NCI-H82 (cell line): ENCODE measurements at places on chromosomes 11 and 22.
A peak's percentile ranks its signal among the peaks of the same experiment; 100 is the strongest.

GRCh38 chr11:66080055-66080817, 10.2 kb downstream of the PACS1 start:
- DNase-seq = no peak

GRCh38 chr11:104529213-104529612, 365.3 kb upstream of the PDGFD start:
- peak; percentile 42 for DNase-seq

- peak; percentile 76 for DNase-seq
These were observed 1.7 kb downstream of the HPX start for GRCh38 chr11:6438979-6439571.

- DNase-seq = no peak
These were observed 29.6 kb upstream of the SNX19 start for GRCh38 chr11:130945896-130946295.

- DNase-seq = no peak
These were observed 941.8 kb downstream of the BRD1 start for GRCh38 chr22:48885919-48886305.

- no peak for DNase-seq
These were observed 136.0 kb upstream of the ARHGAP42 start for GRCh38 chr11:100550912-100551632.

DNA sequence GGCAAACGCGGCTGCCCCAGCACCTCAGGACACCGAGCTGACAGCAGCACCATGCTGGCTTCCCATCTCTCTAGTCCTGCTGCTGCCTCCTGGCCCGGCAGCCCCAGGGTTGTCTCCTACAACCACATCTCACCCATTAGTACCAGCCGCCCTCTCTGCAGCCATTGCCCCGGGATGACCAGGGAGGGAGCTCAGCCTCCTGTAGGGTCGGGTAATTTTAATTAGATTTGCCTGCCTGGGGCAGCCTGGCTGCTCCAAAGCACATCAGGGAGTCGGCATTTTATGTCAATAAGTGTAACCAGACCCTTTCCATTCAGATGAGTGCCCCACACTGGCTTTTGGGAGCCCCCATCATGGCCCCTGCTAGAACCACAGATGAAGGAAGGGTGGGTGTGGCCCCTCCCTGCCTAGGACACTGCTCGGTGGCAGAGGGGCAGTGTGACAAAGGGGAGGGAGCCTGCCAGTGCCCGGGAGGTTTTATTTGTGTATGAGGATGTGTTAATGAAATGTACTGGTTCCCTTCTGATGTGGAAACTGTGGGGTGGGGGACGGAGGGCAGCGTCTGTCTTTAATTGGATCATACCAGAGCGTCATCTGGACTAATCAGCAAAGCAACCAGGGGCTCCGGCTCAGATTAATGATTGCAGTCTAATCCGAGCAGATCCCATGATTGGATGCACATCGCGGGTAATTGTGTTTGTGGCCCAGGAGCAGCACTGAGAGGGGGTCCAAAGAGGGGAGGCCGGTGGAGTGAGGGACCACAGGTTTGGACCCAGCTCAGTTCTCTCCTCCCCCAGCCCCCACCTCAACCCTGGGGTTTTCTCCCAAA, 125.3 kb downstream of the FEZ1 start:
- peak; percentile 99 for DNase-seq

GRCh38 chr11:20035701-20036601, 124.3 kb downstream of the DBX1 start:
- no peak for DNase-seq
